ENCODE measurements at places on chromosomes 5 and 9.

GRCh38 chr9:90419221-90419851, 223.3 kb downstream of the DIRAS2 start:
- no peaks in the 10 kb centered on the region for H3K27me3 ChIP-seq
- no peaks in the 10 kb centered on the region for H3K36me3 ChIP-seq
- H3K4me1 ChIP-seq, result no peaks in the 10 kb centered on the region
- no peak overlapping the region for H3K4me3 ChIP-seq
- no peak for DNase-seq

GRCh38 chr9:129258823-129259301, 80.8 kb upstream of the IER5L start:
- H3K27ac ChIP-seq, result no peak overlapping the region
- H3K27me3 ChIP-seq, result no peaks in the 10 kb centered on the region
- peak; percentile 76 for DNase-seq
- no peaks in the 10 kb centered on the region for H3K4me1 ChIP-seq
- no peak overlapping the region for H3K4me3 ChIP-seq
- H3K36me3 ChIP-seq, result no peaks in the 10 kb centered on the region

DNA sequence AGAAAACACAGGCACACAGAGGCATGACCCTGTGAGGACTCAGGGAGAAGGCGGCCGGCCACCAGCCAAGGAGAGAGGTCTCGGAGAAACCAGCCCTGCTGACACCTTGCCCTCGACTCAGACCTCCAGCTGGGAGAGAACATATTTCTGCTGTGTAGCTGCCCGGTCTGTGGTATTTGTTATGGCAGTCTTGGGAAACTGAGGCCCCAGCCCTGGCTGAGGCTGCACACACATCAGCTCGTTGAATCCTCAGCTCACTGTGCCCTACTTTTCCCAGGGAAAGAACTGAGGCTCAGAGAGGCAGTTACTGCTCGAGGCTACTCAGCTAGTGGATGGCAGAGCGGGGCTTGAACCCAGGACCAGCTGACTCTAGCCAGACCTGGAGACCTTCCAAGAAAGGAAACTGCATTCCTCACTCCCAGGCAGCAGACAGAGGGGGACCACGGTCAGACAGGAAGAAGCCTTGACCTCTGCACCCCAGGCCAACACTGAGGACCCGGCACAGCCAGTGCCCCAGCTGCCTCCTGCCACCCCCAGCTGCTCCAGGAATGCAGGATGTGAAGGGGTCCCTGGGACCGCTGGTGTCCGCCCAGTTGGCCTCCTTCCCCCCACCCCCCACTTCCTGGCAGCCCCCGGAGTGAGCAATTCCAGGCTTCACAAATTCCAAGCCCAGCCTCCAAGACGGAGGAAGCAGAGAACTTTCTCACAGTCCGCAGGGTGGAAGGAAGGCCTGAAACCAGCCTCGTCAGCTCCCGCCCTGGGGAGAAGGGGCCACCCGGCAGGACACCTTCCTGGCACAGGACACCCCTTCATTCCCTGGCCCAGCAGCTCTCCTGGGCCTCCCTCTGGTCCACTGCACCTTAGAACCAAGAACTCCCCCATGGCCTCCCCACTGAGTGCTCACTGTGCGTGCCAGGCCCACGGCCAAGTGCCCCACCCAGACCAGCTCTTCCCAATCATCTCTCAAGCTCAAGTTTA, 69.9 kb downstream of the LRSAM1 start:
- H3K36me3 ChIP-seq, result peaks cover 6% of the 10 kb centered on the region
- H3K27me3 ChIP-seq, result no peaks in the 10 kb centered on the region
- H3K27ac ChIP-seq, result no peak overlapping the region
- no peak overlapping the region for H3K4me3 ChIP-seq

DNA sequence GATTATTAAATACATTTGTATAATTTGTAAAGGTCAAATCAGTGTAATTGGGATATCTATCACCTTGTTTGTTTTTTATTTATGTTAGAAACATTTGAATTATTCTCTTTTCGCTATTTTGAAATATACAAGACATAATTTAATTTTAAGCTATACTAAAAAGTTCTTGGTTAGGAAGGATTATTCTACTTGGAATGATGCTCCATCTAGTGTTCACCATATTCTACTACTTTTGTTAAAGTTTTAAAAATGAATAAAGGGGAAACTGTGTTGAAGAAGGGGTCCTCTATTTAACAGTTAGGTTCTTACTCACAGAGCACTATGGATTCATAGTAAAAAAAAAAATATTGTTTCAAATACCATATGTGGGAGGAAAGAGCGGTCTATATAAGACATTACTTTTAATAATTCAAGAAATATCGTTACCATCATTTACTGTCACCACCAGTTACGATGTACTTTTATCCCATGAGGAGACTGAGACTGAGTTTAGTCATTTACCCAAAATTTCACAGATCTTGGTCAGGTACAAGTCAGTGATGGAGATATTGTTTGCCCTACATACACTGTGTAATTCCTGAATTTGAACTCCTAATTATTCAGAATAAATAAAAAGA, 6.3 kb upstream of the STOM start:
- no peaks in the 10 kb centered on the region for H3K36me3 ChIP-seq
- no peak for DNase-seq

- H3K27me3 ChIP-seq, result no peaks in the 10 kb centered on the region
- H3K36me3 ChIP-seq, result no peaks in the 10 kb centered on the region
- H3K4me3 ChIP-seq, result no peak overlapping the region
- H3K27ac ChIP-seq, result no peak overlapping the region
- no peak for DNase-seq
Observed at GRCh38 chr5:72752909-72753308, 63.6 kb upstream of the TNPO1 start.

- no peak for DNase-seq
- H3K4me1 ChIP-seq, result no peaks in the 10 kb centered on the region
- H3K27me3 ChIP-seq, result no peaks in the 10 kb centered on the region
- no peak overlapping the region for H3K4me3 ChIP-seq
- no peaks in the 10 kb centered on the region for H3K36me3 ChIP-seq
- H3K27ac ChIP-seq, result no peak overlapping the region
Observed at GRCh38 chr9:15505921-15506320, 4.8 kb downstream of the PSIP1 start.

- H3K4me3 ChIP-seq, result no peak overlapping the region
- no peaks in the 10 kb centered on the region for H3K4me1 ChIP-seq
- no peak overlapping the region for H3K27ac ChIP-seq
- DNase-seq, result no peak
- H3K36me3 ChIP-seq, result no peaks in the 10 kb centered on the region
Observed at GRCh38 chr9:73034962-73035361, 82.1 kb upstream of the ALDH1A1 start.

DNA sequence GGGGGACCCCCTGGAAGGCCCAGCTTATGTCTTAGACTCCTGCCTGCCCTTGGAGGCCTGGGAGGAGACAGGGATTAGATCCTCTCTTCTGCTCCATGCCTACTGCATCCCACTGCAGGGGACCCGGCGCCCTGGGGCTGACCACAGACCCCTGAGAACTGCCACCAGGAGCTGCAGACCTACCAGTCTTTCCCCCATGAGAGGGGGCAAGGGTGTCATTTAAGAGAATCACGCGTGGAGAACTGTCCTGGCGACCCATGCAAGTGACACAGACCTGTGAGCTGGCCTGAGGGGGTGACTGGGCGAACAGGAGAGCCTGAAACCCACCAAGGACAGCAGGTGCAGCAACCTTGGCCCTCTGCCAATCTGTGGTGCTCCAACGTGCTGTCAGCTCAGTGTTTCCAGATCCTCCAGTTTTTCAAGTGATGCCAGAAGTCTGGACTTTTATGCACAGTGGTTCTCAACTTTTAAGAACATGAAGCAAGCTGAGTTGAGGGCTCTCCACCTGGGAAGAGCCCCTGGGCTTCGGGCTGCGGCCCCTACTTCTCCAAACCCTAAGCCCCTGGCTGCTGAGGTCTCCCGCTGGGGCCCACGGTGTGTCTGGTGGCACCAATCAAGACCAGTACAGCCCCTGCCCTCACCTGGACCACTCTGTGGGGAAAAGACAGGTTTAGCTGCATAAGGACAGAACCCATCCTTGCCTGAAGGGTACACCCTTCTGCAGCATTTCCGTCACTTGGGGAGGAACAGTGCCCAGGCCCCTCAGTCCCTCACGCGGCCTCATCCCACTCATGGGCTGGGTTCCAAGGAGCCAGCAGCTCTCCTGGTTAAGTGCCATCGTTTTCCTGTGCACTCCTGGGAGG, 18.2 kb downstream of the GFPT2 start:
- DNase-seq, result peak; percentile 76
- H3K4me3 ChIP-seq, result no peak overlapping the region
- no peaks in the 10 kb centered on the region for H3K27me3 ChIP-seq
- no peaks in the 10 kb centered on the region for H3K4me1 ChIP-seq

GRCh38 chr9:125650271-125650737, 56.7 kb downstream of the MAPKAP1 start:
- H3K36me3 ChIP-seq, result no peaks in the 10 kb centered on the region
- H3K4me3 ChIP-seq, result no peak overlapping the region
- H3K27me3 ChIP-seq, result no peaks in the 10 kb centered on the region
- H3K4me1 ChIP-seq, result peaks cover 3% of the 10 kb centered on the region
- DNase-seq, result no peak

GRCh38 chr5:67434466-67434865, 237.9 kb upstream of the CD180 start:
- H3K27ac ChIP-seq, result no peak overlapping the region
- H3K4me1 ChIP-seq, result no peaks in the 10 kb centered on the region
- no peaks in the 10 kb centered on the region for H3K27me3 ChIP-seq
- H3K36me3 ChIP-seq, result no peaks in the 10 kb centered on the region

- H3K4me3 ChIP-seq, result no peak overlapping the region
- H3K4me1 ChIP-seq, result no peaks in the 10 kb centered on the region
- H3K27me3 ChIP-seq, result no peaks in the 10 kb centered on the region
- H3K36me3 ChIP-seq, result peaks cover 2% of the 10 kb centered on the region
- H3K27ac ChIP-seq, result no peak overlapping the region
Observed at GRCh38 chr9:99054581-99054980, 50.3 kb upstream of the TGFBR1 start.

DNA sequence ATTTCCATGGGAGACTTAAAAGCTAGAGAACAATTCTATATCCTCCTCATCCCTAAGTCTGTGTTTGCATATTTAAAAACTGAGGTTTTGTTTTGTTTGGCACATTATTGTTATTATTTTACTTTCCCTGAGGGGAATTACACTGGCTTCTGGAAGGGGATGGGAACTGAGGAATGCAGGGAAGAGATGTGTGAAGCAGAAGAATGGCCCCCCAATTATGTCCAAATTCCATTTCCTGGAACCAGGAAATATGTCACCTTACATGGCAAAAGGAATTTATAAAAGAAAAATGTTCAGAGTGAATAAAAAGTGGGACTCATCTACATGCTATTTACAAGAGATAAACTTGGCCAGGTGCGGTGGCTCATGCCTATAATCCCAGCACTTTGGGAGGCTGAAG, 129.8 kb downstream of the MARCHF11 start:
- no peaks in the 10 kb centered on the region for H3K27me3 ChIP-seq
- DNase-seq, result no peak
- H3K36me3 ChIP-seq, result no peaks in the 10 kb centered on the region

DNA sequence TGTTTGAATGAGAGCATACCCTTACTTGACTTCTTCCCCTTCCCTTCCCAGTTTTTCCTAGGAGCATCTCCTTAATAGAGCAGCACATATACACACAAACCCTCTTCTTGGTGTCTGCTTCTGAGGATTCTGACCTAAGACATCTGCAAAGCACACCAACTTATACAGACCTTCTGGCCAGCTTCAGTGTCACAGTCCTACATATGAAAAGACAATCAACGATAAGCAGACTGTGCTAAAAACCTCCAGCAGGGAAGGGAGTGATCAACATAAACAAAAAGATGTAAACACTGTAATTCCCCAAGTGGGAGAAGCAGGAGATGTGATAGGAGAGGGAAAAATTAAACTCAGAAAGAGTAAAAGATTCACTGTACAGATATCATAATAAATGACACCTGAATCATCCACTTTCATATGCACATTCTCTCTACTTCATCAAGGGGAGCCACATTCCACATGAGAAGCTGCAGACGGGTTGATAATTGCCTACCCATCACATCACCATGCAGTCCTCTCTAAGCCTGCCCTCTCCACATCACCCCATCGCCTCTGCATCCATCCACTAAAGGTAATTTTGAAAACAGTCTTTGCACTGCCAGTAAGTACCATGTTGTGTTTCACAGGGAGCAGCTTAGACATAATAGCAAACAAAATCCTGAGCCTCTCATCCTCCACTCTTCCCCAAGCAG, 13.0 kb downstream of the APBA1 start:
- H3K27ac ChIP-seq, result no peak overlapping the region
- H3K36me3 ChIP-seq, result no peaks in the 10 kb centered on the region
- no peak overlapping the region for H3K4me3 ChIP-seq
- no peak for DNase-seq
- H3K27me3 ChIP-seq, result no peaks in the 10 kb centered on the region
- no peaks in the 10 kb centered on the region for H3K4me1 ChIP-seq

- no peak for DNase-seq
- H3K27me3 ChIP-seq, result no peaks in the 10 kb centered on the region
- H3K4me1 ChIP-seq, result no peaks in the 10 kb centered on the region
- H3K36me3 ChIP-seq, result no peaks in the 10 kb centered on the region
Observed at GRCh38 chr5:77210091-77210963, at the start of gene PDE8B. Gene PDE8B (plus strand): TSS chr5:77210680. CDS start chr5:77210926, 246 bp downstream.

DNA sequence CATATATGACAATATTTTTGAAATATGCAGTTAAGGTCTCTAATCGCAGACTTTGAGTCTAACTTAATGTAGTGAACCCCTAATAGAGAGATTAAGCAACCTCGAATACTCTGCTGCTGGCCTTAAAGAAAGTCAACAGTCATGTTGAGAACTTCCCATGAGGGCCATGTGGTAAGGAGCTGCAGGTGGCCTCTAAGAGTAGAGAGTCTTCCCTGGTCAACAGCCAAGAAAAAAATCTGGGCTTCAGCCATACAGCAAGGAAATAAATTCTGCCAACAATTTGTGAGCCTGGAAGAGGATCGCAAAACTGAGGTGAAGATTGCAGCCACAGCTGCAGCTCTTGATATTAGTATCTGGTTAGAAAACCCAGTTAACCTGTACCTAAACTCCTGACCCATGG, 935.2 kb upstream of the TYRP1 start:
- no peaks in the 10 kb centered on the region for H3K36me3 ChIP-seq
- H3K4me1 ChIP-seq, result no peaks in the 10 kb centered on the region
- no peak overlapping the region for H3K4me3 ChIP-seq
- no peak overlapping the region for H3K27ac ChIP-seq

DNA sequence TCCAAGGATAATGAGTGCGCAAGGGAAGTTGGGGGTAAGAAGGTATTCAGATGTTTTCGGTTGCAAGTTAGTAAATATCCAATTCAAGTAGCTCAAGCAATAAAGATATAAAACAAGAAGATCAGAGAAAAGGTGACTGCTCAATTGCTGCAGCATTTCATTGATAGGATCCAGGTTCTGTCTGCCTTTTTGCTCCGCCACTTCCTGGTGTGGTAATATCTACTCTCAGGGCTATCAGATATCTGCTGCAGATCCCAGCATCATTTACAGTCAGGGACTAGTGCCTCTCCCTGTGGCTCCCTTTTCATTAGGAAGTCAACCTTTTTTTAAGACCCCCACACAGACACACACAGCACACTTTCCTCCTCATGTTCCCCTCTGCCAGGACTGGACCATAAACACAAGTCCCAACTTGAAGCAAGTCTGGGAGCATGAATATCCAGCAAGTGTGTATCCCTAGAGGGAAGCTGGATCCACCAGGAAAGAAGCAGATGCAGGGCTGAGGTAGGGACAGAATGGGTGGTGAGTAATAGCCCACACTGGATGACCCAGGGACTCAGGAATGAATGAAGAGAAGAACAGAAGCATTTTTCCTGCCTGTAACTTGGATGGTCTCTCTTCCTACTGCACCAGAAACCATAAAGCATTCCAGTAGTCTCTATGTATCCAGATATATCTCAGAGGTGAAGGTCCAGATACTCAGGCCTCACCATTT, 53.7 kb downstream of the ZNF622 start:
- H3K4me3 ChIP-seq, result no peak overlapping the region
- no peaks in the 10 kb centered on the region for H3K36me3 ChIP-seq
- DNase-seq, result no peak
- H3K27me3 ChIP-seq, result no peaks in the 10 kb centered on the region
